ENCODE measurements at places on chromosomes 12 and 14.

- no peak for DNase-seq
Measured at GRCh38 chr12:1034243-1034642, 43.2 kb downstream of the ERC1 start.

DNA sequence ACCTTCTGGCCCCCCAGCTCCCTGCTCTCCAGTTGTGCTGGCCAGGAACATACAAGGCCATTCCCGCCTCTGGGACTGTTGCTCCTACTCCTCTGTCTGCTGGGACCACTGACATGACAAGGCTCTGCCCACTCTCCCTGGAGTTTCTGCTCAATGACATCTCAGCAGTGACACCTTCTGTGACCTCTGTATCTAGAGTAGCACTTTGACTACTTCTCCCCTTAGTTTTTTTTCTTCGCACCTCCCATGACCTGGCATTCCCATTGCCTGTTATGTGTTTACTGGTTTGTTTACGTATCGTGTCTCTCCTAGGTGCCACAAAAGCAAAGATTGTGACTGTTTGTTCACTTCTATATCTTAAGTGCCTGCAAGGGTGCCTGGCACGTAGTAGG is 40.1 kb upstream of the TMEM263 start:
- no peak for DNase-seq

DNA sequence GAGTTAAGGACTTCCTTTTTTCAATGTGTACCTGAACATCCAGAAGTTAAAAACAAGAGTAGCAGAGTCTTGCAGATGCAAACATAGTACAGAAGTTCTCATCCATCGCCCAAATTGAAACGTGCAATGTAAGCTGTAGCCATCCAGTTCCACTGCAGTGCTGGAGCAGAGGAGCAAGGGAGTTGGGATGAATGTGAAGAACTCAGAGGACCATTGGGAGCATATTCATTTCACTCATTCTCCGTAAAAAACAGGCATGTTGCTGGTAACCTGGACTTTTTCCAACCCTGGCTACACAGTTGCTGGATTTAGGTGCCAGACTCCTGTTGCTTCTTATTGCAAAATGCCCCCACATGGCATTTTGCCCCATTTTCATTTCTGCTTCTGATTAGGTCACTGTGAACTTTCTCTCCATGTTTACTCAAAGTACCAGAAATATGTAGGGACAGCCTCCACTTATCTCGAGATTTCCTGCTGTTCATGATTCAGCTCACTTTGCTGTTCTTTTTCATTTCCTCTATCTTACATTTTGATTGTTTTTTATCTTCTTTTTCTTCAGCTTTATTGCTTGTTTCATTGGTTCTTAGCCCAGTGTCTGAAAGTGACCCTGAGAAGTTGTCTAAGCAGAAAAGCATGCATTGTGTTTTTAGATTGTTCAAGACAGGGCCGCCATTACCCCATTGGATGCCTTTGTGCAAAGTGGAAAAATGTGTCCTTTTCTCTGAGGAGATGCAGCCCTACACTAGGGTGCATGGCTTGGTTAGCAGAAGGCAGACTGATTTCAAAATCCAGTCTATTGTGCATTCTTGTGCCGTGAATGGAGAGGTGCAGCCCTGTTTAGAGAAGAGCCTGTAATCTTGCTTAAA is 109.0 kb upstream of the AMIGO2 start:
- no peak for DNase-seq

- no peak for DNase-seq
Measured at GRCh38 chr14:99896361-99896760, 103.1 kb downstream of the EML1 start.

- DNase-seq = no peak
Measured at GRCh38 chr14:90409209-90409730, 12.4 kb downstream of the CALM1 start.

- DNase-seq = no peak
Measured at GRCh38 chr12:71565535-71565934, 98.1 kb downstream of the ZFC3H1 start.

- no peak for DNase-seq
Measured at GRCh38 chr14:24053548-24054323, 1.9 kb downstream of the CARMIL3 start.

DNA sequence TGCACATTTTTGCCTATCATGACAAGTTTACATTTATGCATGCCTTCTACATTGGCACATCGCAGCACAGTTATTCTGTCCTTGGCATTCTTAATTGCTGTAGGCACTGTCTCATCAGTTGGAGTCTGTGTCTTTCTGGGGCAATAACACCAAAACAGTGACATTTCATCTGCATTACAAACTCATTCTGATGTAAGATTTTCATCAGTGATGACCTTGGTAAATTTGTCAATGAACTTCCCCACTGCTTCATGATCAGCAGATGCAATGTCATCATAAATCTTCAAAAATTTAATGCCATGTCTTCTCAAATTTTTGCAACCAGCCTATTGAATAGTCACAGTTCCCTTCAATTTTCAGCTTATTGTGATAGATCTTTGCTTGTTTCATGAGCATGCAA is 85.5 kb downstream of the CAPZA3 start:
- DNase-seq = no peak

DNA sequence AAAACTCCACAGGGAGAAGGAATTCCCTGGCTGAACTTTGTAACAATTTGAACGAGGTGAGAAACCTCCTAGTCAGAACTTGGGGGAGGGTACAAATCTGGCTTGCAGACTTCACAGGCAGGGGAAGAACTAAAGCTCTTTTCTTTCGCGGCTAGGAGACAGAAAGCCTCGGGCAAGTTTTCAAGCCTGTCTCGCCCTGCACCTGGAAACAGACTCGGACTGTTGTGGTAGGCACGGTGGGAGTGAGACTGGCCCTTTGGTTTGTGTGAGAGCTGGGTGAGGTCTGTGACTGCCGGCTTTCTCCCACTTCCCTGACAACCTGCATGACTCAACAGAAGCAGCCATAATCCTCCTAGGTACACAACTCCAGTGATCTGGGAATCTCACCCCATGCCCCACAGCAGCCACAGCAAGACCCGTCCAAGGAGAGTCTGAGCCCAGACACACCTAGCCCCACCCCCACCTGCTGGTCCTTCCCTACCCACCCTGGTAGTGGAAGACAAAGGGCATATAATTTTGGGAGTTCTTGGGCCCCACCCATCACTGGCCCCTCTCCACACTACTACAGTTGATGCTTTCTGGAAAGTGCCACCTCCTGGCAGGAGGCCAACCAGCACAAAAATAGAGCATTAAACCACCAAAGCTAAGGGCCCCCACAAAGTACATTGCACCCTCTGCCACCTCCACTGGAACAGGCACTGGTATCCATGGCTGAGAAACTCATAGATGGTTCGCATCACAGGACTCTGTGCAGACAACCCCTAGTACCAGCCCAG is 102.7 kb upstream of the ST8SIA1 start:
- no peak for DNase-seq

- DNase-seq = no peak
Measured at GRCh38 chr12:81866081-81866480, 106.9 kb upstream of the PPFIA2 start.

- peak; percentile 100 for DNase-seq
Measured at GRCh38 chr14:52835122-52835903, 43.9 kb upstream of the GNPNAT1 start.

GRCh38 chr14:68283378-68284123 is 464.0 kb downstream of the RAD51B start:
- DNase-seq = no peak

DNA sequence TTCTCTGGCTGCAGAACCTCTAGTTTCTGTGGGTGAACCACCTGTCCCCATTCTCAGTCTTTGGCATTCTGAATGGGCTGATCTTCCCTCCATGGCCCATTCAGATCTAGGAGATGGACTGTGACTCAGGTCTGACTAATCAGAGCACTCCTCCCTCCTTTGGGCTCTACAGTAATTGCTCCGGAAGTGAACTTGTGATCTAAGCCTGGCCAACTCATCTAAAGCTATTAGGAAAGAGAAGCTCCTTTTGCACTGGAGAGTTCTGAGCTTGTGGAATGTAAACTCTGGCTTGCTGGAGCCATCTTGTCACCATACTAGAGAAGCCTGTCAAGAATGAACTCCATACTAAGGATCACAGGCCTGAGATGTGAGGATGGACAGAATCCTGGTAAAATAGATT is 168.2 kb downstream of the SUDS3 start:
- no peak for DNase-seq

GRCh38 chr14:84253326-84253725 is 1276.6 kb upstream of the FLRT2 start:
- DNase-seq = no peak

DNA sequence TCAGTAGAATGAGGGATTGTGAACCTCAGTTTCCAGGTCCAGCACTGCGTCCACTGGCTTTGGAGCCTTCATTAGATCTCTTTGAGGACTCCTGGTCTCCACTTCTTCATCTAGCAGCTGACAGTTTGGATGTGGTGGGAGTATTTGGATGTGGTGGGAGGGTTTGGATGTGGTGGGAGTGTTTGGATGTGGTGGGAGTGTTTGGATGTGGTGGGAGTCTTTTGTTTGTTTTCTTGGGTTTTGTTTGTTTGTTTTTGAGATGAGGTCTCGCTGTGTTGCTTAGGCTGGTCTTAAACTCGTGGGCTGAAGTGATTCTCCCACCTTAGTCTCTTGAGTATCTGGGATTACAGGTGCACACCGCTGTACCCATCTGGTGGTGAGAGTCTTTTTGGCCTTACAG is 64.7 kb downstream of the IFT43 start:
- no peak for DNase-seq

GRCh38 chr14:64234877-64235651 is 59.1 kb downstream of the ESR2 start:
- no peak for DNase-seq

DNA sequence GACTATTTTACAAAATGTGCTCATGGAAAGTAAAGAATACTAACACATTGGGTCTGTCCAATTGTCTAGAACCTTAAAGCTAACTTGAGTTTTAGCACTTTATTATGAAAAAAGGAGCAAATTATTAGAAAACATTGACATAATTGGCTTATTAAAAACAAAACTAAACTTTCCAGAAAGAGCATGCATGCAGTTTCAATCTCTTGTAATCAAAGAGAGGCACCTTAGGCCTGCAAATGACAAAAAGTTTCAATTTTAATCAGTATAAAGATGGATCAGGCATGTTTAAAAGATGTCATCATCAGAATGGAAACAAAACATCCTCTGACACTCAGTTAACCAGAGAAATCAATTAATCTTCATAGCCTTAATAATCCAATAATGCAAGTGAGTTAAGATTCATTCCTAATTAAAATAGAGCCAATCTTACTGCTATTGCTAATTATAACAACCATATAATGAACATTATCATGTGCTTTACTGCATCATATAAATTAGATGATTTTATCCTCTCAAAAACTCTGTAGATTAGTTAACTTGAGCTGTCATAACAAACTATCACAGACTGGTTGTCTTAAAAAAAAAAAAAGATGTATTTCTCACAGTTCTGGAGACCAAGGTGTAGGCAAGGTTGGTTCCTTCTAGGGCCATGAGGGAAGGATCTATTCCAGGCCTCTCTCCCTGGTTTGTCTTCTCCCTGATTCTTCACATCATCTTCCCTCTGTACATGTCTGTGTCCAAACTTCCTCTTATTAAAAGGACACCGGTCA is 131.4 kb downstream of the RPAP3 start:
- no peak for DNase-seq

- DNase-seq = no peak
Measured at GRCh38 chr14:59464486-59465315, 479 bp downstream of the GPR135 start.

- no peak for DNase-seq
Measured at GRCh38 chr14:71150737-71151136, 243.5 kb downstream of the PCNX1 start.

DNA sequence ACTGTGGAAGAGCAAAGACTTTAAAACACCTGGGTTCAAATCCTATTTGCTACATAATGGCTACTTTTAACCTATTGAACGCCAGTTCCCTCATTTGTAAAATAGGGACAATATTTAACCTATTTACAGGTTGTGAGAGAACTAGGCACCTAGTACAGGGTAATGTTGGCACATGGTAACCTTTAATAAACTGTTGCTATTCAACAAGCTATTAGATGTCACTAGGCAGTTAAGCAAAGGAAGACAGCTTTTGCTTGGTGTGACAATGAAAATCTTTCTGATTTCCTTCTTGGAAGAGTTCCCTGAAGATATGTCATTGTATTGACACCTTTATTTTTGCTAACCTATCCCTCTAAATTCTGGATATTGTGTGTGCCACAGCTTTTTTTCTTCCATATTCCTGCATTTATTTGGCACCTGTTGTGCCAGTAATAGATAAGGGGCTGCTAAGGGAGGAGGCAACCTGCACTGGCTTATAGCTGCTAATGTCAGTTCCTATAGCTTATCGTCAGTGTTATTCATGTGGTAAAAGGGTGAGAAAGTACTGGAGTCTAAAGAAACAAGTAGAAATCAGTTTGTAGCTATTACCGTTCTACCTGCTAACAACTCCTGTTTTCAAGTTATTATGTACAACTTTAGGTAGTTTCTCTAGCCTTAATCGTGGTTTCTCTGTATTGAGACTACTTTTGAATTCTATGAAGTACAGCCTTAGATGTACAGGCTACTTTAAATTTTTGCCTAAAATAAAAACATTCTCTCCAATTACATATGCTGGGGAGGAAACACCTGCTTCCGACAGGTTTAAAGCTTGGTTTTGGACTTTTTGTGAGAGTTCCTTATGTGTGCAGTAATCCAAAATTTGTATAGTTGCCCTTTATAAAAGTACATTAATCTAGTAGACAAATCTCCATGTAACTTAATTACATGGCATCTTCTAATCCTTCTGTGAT is 24.3 kb downstream of the HIF1A start:
- DNase-seq = no peak

GRCh38 chr12:19005257-19005801 is 124.2 kb upstream of the PLEKHA5 start:
- no peak for DNase-seq

DNA sequence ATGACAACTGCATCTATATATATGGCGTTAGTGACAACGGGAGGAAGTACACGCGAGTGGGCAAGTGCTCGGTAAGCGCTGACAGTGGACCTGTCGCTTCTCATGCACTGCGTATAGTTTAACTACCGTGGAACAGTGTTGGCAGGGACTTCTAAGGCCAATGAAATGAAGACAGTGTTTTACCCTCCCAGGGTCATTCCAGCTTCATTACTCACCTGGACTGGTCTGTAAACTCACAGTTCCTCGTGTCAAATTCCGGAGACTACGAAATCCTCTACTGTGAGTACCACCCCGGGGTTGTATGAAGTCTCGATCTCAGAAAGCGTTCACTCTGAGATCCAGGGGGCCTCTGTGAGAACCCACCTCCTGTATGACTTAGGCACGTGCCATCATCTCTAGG is 129.2 kb upstream of the EVL start:
- no peak for DNase-seq

DNA sequence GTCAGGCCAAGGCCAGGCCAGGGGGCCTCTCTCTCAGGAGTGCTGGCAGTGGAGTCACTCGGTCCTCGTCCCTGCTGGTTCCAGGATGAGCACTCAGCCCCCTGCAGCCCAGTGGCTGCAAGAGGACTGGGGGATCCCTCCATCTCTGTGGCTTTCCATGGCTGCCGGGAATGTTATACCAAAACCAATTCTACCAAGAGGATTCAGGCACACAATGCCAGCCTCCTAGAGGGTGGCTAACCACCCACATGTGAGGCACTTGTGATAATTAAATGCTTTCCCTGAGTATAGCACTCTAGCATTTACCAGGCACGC is 21.9 kb downstream of the ASB2 start:
- no peak for DNase-seq

- no peak for DNase-seq
Measured at GRCh38 chr14:43729143-43729542, 777.9 kb downstream of the FSCB start.

Data from NCI-H1417 treated with DMSO at 0.1 percent for 48 hours (cell line).